ENCODE measurements at places on chromosomes 5 and 9.

- no peak for DNase-seq
These were observed 504.3 kb downstream of the ARHGEF28 start for GRCh38 chr5:74130155-74130897.

DNA sequence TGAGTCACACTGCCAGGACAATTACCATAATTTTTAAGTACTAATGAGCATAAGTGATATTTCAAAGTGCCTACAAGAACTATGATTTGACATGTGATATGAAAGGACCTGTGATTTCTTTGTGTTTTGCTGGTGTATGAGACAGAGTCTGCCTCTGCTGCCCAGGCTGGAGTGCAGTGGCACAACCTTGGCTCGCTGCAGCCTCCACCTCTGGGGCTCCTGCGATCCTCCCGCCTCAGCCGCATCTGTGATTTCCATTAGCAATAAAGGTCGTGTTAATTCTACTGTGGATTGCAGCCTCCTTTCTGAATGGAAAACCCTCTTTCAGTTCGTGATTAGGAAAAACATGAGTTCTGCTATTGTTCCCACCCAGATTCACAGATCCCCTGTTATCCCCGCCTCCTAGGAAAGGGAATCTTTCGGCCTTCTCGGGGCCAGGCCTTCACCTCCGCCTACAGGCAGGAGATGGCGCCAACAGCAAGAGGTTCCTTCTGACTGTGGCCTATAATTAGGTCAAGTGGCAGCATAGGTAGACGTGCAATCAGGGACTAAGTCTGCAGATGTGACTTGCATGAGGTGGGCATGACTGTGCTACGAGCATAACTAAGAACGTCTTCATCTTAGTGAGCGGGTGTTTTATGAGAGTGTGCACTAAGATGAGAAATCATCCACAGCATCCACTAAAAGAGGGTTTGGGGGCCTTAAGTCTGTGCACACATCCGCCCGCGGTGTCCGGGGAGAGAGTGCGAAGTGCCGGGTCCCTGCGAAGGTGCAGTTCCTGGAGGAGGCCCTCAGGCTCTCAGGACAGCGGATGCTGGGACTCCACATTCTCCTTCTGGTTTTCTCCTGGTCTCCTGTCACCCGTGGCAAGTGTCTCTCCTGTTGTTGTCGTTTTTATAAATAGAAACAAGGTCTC, 23.1 kb downstream of the TRIM7 start:
- peak; percentile 56 for DNase-seq

DNA sequence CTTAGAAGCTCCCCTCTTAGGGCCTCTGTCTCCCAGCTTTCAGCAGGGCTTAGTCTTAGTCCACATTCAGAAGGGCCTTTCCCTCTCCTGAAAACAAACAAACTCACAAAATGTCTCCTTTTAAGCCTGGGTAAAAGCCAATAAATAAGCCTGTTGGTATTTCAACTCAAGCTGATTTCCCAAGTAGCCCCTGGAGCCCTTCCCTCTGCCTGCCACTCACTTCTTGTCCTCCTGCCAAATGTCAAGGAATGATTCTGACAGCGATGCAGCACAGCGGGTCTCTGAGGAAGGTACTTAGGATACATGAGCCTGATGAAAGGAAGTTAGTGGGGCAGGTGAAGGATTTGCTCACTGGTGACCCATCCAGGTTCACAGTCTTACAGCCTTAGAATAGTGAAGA, 210.5 kb downstream of the PJA2 start:
- no peak for DNase-seq

DNA sequence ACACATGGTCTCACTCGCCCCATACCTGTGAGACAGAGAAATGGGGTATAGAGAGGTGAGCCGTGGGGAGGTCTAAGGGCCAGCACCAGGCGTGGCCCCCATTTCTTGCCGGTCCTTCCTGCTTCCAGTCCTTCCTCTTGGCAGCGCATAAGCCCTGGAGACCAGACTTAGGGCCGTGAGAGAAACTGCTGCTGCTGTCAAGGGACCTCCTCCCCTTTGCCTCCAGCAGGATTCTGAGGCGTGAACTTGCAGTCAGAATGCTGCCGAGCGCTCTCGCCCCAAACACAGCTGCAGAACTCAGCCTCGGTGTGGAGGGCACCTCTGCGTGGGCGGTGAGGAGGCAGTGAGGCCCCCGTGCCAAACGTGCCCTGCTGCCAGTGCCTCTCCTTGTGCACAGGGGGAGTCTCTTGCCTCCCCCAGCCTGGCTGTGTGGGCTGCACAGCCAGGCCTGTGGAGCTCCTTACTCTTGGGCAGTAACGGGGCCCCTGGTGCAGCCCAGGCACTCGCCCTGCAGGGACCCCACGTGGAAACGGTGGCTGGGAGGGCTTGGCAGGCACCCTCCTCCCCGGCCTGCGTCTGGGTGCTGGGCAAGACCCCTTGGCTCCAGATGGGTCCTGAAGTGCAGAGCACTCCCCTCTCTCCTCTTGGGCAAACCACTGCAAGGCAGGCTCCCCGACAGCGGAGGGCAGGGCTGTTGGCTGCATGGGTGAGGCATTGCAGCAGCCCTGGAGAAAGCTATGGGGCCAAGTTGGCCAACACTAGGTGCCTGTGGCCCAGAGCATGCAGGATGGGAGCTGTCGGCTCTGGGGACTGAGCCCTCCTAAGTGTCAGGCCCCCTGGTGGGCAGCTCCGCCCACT, 85.4 kb downstream of the RXRA start:
- no peak for DNase-seq

- no peak for DNase-seq
These were observed 1.6 kb downstream of the NPR3 start for GRCh38 chr5:32712481-32713360.

- no peak for DNase-seq
These were observed 253.8 kb downstream of the PBX3 start for GRCh38 chr9:126000731-126001580.

- DNase-seq: no peak
These were observed 84.0 kb downstream of the ERP44 start for GRCh38 chr9:100014846-100015245.

DNA sequence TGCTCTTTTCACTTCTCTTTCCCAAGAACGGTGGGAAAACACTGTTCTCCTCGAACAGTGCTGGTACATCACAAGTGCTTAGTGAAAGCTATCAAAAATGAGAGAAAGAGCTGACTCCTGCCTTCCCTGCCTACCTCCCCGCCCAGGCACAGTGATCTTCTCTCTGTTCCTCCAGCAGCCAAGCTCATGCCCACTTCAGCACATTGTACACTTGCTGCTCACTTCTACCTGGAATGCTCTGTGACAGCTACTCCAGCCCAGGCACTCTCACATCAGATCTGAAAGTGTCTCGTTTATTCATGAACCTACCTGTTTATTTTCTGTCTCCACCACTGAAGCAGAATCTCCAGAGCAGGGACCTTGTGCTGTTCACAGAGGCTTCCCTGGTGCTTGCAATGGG, 1.8 kb downstream of the SLC35D2 start:
- DNase-seq: no peak

DNA sequence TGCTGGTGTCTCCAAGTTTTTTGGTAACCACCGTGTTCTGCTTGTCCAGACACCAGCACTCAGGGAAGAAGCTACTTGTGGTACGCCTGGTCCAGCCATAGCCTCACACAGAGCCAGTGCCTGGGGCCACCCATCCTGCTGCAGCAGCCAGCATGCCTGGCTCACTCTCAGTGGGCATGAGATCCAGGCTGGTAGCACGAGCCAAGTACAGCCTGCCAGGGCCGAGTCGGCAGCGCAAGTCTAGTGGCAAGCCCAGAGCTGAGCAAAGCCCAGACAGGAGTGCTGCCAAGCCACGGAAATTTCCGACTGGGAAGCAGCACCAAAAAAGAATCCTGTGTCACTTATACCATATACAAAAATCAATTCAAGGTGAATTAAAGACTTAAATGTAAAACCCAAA, 36.3 kb upstream of the FBXL17 start:
- DNase-seq: no peak

DNA sequence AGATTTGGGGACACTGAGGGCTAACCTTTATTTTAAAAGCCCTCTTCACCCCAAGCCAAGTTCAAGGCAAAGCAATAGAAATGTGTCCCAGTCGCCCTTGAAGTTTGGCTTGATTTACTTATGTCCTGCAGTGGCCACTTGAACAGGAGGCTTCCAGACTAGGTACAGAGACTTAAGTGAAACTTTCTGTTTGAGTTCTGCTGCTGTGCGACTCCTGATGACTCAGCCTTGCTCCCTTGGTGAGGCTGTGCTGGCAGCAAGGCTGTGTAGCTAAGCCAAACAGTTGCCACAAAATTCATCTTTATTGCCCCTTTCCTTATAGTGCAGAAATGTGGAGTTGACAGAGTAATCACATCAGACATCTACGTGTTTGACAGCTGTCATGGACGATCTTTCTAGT, 68.8 kb upstream of the NTRK2 start:
- no peak for DNase-seq

DNA sequence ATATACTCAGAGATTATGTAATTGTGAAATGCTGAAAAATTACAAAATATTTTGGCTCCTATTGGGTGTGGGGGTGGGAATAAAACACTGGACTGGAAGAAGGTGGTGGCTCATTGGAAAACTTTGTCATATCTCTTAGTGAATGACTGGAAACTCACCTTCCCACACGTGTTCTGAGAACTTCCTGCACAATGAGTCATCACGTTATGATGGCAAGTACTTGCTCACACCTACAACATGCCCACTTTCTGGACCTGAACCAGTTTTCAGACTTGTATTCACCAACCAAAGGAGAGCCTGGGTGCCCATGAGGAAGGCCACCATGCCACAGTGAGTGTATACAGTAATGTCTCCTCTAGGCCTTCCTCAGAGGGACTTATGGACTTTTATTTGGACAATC, 294.8 kb downstream of the ASTN2 start:
- DNase-seq: no peak

DNA sequence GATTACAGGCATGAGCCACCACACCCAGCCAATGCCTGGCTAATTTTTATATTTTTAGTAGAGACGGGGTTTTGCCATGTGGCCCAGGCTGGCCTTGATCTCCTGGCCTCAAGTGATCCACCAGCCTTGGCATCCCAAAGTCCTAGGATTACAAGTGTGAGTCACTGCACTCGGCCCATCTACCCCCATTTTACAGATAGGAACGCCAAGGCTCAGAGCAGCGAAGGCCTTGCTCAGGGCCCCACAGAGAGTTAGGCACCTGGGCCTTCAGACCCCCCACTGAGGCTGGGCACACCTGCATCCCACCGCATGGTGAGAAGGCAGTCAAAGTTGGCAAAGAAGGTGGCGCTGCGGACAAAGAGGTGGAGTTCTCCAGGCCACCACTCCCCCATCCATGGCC, 143.1 kb downstream of the GAPVD1 start:
- no peak for DNase-seq

GRCh38 chr5:90590-91547, 1.1 kb upstream of the PLEKHG4B start:
- DNase-seq: no peak

GRCh38 chr9:1207686-1208085, 157.5 kb downstream of the DMRT2 start:
- no peak for DNase-seq

DNA sequence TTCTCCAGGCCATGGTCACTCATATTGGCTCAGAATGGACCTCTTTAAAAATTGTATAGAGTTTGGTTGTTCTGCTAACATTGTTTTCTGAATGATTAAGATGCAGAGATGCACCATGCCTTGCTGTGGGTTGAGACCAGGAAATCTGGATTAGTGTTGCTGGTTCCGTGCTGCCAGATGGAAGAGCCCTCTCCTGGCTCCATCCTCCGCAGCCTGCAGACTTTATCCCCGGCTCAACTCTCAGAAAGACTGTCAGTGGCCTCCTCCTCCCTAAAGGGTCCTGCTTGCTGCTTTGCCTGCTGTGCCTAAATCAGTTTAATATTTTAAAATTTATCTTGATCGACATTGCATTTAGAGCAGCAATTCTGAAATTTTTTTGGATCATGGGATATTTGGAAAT, 196.7 kb downstream of the TENT4A start:
- DNase-seq: no peak

Data from T-cell (primary cell).